ENCODE measurements at places on chromosomes 16 and 17.

DNA sequence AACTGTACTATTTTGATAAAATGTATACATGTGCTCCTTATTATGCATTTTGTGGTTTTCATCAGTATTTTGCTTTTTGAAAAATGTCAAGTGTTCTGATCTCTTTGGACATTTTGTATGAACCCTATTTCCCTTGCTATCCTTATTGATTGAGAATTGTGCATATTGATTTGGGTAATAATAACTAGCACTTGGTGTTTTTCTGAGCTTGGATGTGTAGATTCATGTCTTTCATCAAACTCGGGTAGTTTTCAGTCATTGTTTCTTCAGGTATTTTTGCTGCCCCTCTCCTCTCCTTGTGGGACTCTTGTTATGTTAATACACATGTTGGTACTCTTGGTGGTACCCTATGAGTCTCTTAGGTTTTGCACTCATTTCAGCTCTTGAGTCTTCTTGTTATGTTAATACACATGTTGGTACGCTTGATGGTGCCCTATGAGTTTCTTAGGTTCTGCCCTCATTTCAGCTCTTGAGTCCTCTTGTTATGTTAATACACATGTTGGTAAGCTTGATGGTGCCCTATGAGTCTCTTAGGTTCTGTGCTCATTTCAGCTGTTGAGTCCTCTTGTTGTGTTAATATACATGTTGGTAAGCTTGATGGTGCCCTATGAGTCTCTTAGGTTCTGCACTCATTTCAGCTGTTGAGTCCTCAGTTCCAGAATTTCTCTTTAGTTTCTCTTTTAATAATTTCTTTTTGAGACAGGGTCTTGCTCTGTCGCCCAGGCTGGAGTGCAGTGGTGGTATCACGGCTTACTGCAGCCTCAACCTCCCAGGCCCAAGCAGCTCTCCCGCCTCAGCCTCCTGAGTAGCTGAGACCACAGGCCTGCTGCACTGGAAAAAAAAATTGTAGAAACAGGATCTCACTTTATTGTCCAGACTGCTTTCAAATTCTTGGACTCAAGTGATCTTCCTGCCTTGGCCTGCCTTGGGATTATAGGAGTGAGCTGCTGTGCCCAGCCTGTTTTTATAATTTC lies 19.3 kb downstream of the ZNF750 start:
- DNase-seq, result no peak

- DNase-seq, result no peak
Measured at GRCh38 chr16:84513123-84513522, 8.7 kb upstream of the MEAK7 start.

- no peak for DNase-seq
Measured at GRCh38 chr17:7016418-7016817, 4.0 kb downstream of the RNASEK start.

- no peak for DNase-seq
Measured at GRCh38 chr16:85332175-85332574, 219.9 kb upstream of the CIBAR2 start.

DNA sequence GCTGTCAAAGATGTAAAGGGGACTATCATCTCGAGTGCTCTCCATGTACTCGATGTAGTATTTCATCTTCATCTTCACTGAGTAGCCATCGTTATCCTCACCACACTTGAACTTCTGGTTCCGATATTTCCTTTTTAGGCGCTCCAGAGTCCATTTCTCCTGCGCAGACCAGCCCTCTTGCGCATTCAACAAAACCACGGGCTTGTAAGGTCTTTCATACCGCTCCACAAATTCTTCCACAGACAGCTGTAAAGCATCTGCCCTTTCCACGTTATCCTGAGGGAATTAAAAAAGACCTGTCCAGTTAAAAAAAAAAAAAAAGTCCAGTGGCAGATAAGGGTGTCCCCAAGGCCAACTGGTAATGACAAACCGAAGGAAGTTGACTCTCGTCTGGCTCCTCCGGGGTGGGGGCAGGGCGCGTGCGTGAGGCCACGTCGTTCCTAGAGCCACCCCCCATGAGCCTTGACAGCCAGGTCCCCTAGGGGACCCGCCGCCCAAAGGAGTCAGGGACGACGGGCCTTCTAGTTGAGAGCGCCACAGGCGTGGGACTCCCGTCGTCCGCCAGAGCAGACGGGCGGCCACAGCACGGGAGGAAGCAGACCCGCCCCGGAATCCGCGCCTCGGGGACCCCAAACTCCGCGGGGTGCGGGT lies 701 bp downstream of the JMJD6 start:
- peak; percentile 49 for DNase-seq

- DNase-seq, result no peak
Measured at GRCh38 chr17:14616528-14616927, 315.6 kb downstream of the HS3ST3B1 start.

DNA sequence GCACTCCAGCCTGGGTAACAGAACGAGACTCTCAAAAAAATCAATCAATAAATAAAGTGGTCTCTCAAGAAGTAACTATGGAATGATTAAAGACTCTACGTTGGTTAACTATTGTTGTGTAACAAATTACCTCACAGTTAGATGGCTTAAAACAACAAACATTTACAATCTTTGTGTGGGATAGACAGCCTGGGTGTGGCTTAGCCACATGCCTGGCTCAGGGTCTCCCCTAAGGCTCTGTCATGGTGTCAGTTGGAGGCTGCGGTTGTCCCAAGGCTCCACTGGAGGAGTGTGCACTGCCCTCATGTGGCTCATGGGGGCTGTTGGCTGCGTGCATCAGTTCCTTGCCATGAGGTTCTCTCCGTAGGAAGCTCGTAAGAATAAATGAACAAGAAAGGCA lies 294.5 kb downstream of the SNX29 start:
- no peak for DNase-seq

- no peak for DNase-seq
Measured at GRCh38 chr17:8518326-8518725, 82.6 kb downstream of the NDEL1 start.

DNA sequence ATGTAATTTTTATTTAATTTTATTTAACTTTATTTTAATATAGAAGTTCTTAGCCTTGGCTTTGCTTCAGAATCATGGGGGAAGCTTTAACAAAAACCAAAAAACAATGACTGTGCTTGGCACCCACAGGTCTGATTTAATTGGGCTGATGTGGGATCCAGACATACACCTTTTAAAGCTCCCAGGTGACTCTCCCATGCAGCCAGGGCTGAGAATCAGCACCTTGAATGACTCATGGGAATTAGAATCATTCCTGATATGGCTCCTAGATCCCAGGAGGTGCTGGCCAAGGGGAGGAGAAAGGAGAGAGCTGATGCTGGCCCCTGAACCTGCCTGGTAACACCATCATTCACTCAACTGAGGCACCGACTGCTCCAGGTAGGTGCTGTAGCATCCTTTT lies 240.7 kb downstream of the PARN start:
- no peak for DNase-seq

DNA sequence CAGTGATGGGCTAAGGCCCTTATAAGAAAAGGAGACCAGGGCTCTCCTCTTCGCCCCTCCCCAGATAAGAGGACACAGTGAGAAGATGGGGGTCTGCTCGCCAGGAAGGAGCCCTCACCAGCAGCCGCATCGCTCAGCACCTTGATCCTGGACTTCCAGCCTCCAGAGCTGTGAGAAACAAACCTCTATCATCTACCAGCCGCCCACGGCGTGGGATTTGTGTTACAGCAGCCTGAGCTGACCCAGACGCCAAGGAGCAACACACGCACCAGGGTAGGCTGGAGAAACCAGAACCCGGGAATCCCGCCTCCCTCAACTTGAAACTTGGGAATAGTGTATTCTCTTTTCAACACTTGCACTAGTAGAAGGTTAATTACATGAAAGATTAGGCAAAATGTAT lies 4.2 kb upstream of the ZG16B start:
- DNase-seq, result no peak

DNA sequence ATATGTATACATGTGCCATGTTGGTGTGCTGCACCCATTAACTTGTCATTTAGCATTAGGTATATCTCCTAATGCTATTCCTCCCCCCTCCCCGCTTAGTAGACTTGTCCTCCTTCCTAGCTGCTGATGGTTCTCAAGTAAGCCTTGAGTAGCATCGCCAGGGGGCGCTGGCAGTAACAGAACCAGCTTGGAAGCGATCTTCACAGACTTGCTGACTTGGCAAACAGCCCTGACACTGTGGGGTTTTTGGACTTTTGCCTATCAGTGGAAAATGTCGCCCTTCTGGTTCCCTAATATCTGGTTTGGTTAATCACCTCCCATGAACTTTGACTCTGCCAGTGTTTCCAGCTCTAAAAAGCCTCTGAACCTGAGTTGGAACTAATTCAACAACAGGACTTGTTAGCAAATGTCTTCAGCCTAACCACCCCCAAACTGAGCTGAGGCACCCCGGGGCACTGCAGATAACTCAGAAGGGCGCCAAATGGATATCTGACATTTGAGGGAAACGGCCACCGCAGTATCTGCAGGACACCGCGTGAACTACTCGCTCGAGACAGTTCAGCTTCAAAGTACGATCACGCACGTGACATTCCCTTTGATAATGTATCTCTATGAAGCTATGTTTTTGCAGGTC lies 15.4 kb upstream of the SPATA32 start:
- DNase-seq, result peak; percentile 83

- DNase-seq, result no peak
Measured at GRCh38 chr17:35895636-35896587, 15.8 kb upstream of the CCL5 start.

- no peak for DNase-seq
Measured at GRCh38 chr17:76063875-76064546, 8.3 kb downstream of the SRP68 start.

DNA sequence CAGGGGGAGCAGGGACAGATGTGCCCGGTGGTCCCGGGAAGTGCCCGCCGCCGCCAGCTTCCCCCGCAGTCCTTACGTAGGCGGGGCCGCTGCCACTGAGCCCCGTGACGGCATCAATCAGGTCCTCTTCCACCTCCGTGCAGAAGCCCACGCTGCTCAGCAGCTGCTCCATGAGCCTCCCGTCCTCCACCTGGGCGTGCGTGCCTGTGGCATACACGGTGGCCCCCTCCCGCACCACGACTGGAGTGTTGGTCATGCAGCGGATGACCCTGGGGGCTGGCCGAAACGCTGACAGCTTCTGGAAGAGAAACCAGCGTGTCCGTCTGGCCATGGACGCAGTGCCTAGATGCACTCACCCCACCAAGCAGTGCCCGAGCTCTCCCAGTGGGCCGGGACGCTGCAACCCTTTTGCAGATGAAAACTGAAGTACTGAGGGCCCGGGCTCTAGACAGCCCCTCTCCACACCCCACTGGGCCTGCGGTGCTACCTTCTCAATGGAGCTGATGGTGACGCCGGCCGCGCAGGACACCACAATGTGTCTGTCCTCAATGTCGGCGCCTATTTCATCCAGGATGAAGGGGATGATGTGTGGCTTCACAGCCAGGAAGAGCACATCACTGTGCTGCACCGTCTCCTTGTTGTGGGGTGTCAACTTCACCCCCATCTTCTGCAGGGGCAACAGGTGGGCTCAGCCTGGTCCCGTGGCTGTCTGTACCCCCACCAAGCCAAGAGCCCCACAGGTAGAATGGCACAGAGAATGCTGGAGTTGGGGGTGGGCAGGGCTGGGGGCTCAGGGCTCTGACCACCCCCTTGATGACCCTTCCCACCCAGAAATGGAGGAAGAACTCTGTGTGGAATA lies 2.0 kb downstream of the PYCR1 start:
- no peak for DNase-seq

DNA sequence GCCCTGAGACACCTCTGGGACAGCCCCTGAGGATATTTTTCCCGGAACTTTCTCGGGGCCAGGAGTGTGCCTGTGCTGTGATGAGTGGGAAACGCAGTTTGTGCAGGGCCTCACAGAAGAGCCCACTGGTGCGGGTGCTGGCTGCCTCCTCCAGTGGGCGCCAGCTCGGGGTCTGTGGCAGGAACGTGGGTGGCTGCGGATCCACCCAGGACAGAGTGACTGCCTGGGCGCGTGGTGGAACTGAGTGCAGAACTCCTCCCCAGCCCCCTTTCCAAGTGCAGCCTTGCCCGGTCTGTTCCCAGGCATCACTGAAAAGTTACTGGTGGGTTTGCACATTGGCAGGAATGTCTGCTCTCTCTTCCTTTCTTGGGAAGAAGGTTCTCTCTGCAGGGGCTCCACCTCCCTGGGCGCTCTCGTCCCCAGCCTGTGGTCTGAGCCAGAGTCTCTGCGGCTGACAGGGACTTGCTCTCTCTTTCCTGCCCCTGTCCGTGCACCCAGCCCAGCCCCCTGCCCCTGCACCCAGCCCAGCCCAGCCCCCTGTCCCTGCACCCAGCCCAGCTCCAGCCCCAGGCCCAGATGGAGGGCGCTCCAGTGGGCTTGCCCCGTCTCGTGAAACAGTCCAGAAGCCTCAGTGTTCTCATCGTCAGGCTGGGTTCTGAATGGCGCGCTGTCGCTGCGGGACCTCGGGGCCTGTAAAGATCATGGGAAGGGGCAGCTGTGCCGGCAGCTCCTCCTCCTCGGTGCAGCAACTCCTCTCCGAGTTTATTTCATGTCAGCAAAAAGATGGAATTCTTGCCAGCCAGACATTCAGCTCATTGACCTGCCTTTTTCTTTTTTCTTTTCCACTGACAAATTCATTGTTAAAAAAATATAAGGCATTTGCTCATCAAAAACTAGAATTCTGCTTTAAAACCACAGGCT lies 117.5 kb downstream of the BANP start:
- DNase-seq, result no peak

- DNase-seq, result peak; percentile 4
Measured at GRCh38 chr17:44502598-44503146, 534 bp downstream of the GPATCH8 start.

DNA sequence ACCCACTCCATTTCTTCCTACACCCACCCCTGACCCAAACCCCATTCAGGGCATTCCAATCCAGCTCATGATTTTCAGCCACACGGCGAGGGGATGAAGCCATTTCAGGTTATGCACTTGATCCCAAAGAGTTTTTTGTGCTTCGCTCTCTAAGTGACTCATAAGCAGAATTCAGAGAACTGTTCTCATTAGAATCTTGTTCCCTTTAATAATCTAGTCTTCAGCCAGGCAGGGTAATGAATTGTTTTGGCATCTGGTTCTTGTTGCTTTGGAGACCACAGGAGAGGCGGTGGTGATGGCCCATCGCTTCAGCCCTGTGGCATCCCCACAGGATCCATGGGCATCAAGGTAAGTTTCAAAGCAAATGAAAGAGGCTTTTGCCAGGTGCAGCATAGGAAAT lies 4.8 kb upstream of the KRT31 start:
- DNase-seq, result no peak

DNA sequence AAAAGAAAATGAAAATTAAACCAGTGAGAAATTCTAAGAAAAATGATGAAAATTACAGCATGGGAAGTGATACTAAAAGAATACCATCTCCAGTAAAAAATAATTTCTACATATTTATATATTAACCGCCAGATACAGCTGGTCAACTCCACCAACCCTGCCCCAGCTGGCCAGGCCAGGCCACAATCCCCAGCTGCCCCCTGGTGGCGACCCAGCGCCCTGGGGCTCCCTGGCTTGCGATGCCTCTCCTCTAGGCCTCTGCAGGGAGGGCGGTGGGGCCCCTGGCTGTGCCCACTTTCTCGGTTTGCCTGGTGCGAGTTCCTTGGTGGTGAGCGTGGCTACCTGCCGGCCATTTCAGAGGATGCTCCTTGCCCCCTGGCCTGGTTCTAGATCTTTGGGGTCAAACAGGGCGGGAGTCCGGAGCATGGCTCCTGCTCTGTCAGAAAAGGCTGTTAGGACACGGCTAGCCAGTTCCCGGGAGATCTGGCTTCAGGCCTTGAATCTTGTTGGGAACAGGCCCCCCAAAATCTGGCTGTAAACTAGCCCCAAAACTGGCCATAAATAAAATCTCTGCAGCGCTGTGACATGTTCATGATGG lies 14.5 kb downstream of the GLIS2 start:
- peak; percentile 41 for DNase-seq

GRCh38 chr16:59905606-59906005 lies 1171.5 kb upstream of the GOT2 start:
- no peak for DNase-seq
